ENCODE measurements at places on chromosomes 7 and 10.

- DNase-seq: no peak
Measured at GRCh38 chr7:159175792-159176191, 31.1 kb upstream of the VIPR2 start.

GRCh38 chr7:111137296-111138192, 46.6 kb downstream of the LRRN3 start:
- DNase-seq: peak; percentile 61

- no peak for DNase-seq
Measured at GRCh38 chr7:134276951-134277350, 39.8 kb downstream of the SLC35B4 start.

- no peak for DNase-seq
Measured at GRCh38 chr10:60466267-60467201, 76.9 kb upstream of the ANK3 start.

- no peak for DNase-seq
Measured at GRCh38 chr7:122762071-122762470, 59.3 kb upstream of the RNF148 start.

GRCh38 chr7:41696323-41696916, 6.5 kb downstream of the INHBA start:
- peak; percentile 43 for DNase-seq

DNA sequence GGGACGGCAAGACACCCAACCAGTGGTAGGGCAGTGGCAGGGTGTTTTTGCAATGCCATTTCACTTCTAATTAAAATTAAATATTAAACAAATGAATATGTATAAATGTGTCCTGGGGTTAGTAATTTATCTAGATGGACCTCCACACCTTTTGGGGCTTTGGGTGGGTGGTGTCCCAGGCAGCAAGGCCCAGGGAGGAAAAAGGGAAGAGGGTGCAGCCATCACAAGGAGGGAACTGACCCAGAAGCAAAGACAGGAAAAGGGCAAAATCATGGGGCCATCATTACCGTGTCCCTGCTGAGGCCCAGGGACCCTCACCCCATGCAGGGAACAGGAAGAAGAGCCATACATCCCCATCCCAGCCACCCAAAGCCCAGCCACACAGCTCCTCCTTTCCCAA, 204.6 kb downstream of the GRID1 start:
- DNase-seq: no peak

GRCh38 chr10:51487576-51487975, 211.8 kb downstream of the CSTF2T start:
- DNase-seq: no peak

- no peak for DNase-seq
Measured at GRCh38 chr7:30331338-30331737, 46.9 kb downstream of the ZNRF2 start.

DNA sequence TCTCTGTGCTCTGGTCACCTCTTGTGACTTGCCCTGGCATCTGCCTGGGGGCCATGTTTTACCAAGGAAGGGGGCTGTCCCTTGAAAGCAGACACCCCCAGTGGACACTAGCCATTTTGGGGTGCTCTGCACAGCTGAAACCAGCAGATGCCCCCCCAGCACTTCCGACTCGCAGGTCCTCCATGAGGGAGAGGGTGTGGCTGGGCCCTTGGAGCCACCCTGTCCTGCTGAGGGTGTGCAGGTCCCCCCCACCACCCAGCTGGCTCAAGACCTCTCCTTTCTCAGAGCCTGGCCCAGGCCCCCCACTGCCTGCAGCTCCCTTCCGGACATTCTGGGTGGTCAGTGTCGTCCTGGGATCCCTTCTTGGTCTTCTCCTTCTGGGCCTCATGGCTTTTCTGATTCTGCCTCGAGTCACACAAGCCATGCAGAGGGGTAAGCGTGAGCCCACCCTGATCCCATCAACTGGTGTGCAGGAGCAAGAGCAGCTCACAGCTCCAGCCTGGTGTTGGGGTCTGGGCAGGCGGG, 12.3 kb downstream of the SCART1 start:
- no peak for DNase-seq

GRCh38 chr10:107546284-107546683, 381.8 kb upstream of the SORCS1 start:
- DNase-seq: no peak

DNA sequence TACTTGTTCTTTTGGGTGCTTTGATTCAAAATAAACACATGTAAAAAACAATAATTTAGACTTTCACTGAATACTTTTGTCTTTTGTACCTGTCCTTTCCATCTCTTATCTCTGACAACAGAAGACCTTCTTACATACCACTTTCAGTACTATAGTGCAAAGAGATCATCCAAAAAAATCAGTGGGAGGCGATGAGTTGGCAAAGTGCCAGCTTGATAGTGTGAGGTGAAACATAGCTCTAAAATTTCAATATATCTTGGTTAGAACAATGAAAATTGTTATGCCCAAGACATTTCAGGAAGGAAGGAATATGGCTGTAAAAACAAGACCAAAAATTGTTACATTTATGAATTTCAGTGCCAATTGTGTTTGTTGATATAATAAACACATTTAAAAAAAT, 390.2 kb upstream of the COBL start:
- no peak for DNase-seq

GRCh38 chr7:2386964-2387669, 16.3 kb upstream of the CHST12 start:
- no peak for DNase-seq

GRCh38 chr7:85685901-85686300, 499.0 kb upstream of the SEMA3D start:
- DNase-seq: no peak

- DNase-seq: no peak
Measured at GRCh38 chr7:158110034-158110590, 477.5 kb downstream of the PTPRN2 start.

GRCh38 chr7:132239422-132239994, 336.8 kb downstream of the PLXNA4 start:
- no peak for DNase-seq

- DNase-seq: peak; percentile 68
Measured at GRCh38 chr10:50432211-50433009, 181.1 kb upstream of the ASAH2 start.

- DNase-seq: no peak
Measured at GRCh38 chr10:90822508-90822907, 35.3 kb downstream of the HTR7 start.

DNA sequence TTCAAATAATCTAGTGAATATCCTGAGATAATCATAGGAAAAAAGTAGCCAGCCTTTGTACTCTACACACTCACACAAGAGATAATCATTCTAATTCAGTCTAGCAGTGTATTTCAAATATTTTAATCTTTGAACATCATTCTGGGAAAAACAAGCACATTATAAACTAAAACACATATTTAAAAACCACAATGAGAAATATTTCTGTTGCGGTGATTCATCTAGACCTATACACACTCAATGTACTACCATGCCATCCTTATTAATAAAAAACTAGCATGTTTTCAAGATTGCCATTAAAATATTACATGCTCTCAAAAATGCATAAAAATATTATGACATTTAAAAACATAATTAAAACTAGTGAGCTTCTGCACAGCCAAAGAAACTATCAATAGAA, 11.8 kb downstream of the COG5 start:
- no peak for DNase-seq

GRCh38 chr7:16905300-16906044, 23.7 kb upstream of the AGR3 start:
- DNase-seq: no peak

DNA sequence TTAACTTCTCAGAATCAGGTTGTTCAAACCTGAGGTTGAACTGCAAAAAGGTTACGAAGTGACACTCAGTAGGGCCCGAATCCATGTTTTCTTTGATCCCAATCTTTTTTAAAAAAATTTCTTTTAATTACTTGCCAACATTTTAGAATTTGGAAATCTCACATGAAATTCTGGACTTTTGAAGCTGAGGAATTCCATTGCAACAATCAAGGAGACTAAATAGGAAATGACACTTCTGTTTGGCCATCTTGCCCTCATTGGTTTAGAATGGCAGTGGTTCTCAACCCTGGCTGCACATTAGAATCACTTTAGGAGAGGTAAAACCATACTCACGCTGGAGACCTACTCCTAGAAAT, 471 bp upstream of the TOMM7 start:
- DNase-seq: no peak

DNA sequence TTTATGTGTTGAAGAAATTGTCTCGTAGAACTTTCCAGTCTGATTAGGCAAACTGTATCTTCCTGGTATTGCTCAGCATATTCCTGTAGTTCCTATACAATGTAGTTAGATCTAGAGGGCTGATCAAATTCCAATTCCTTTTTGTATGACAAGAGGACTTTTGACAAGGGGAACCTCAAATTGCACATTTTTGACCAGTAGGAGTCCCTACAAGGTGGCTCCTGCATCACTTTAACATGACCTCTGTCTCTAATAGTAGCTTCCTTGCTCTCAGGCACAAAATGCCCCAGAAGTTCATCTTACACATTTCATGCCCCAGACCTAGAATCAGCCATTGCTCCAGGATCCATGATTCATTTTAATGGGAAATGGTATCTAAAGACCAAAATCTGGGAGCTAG, 18.7 kb downstream of the HERPUD2 start:
- DNase-seq: no peak

GRCh38 chr10:93383562-93383981, 98.6 kb downstream of the MYOF start:
- DNase-seq: no peak

DNA sequence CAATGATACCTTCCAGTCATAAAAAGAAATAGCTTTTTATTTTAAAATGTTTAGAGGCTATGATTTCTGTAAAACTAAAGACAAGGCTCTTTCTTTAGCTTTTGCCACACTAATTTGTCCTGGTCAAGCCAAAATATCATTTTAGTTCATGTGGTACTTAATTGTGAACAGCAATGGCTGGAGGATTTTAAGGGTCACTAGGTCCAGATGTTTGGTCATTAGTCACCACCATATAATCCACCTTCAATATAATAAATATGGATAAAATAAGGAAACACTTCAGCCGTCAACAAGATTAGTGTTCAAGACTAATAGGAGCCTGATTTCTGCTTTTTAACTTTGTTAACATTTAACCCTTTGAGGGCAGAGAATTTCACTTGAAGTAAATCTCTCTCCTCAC, 50.0 kb upstream of the HGF start:
- DNase-seq: no peak

- peak; percentile 51 for DNase-seq
Measured at GRCh38 chr7:37495574-37496184, 47.0 kb upstream of the ELMO1 start.

- no peak for DNase-seq
Measured at GRCh38 chr7:41130561-41131236, 572.2 kb downstream of the INHBA start.

DNA sequence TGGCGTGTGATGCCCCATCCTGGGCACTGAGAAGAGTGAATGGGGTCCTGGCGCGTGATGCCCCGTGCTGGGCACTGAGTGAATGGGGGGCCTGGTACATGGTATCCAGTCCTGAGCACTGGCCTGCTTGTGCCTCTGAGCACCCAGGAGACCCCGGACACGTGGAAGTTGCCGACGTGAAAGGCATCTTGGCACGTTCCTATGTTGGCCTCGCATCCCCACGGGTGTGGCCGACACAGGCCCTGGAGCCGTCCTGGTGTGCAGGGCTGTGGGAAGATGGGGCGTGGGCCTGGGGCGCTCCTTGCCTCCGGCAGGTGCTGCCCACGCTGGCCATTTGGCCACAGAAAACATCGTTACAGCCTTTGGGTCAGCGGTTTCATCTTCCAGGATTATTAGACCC, 35.5 kb downstream of the CFAP46 start:
- no peak for DNase-seq

- DNase-seq: no peak
Measured at GRCh38 chr10:27947540-27947939, 51.3 kb downstream of the ODAD2 start.

- no peak for DNase-seq
Measured at GRCh38 chr7:142528608-142529408, 220.5 kb upstream of the PRSS1 start.

DNA sequence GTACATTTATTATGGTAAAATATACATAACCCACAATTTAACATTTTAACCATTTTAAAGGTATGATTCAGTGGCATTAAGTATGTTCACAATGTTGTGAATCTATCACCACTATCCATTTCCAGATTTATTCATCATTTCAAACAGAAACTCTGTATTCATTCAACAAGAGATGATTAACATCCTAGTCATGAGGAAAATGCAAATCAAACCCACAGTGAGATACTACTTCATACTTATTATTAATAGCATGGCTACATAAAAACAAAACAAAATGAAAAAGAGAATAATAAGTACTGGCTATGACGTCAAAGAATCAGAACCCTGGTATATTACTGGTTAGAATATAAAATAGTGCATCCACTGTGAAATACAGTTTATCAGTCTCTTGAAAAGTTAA, 386.6 kb upstream of the POM121L12 start:
- no peak for DNase-seq

GRCh38 chr10:96125142-96125515, 5.0 kb upstream of the ZNF518A start:
- DNase-seq: no peak

DNA sequence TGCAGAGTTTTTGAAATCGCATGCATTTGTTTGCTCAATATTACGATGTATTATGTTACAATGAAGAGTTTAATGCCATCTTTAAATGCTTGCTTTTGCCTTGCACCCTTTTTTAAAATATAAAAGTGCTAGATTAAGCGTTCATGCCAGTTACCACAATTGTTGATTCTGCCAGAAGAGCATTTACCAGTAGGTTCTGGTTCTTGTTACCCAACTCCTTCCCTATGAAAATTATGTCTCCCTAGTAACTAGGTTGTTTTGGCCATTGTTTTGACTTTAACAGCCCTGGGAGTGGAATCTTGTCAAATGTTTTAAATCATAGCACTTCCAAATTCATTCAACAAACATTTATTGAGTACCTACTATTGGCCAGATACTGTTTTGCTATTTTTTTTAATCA, 32.8 kb upstream of the CDK14 start:
- DNase-seq: no peak

DNA sequence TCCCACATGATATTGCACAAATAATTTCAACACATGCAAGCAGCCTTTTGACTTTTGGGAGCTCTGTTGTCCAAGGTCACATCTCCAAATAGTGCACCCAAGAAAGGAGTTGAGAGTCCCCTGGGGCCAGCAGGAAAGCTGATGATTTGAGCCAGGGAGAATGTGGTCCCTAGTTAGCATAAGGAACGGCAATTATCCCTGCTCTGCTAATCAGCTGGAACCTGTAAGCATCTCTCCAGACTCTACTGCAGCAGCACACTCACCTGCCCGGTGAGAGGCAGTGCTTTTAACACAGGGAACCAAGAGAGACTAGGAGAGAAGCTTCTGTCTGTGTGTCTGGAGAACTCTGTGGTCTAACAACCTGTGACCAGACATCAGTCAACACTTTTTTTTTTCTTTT, 17.0 kb downstream of the TRPV5 start:
- DNase-seq: no peak

GRCh38 chr10:3010816-3011460, 56.4 kb upstream of the PFKP start:
- DNase-seq: no peak

DNA sequence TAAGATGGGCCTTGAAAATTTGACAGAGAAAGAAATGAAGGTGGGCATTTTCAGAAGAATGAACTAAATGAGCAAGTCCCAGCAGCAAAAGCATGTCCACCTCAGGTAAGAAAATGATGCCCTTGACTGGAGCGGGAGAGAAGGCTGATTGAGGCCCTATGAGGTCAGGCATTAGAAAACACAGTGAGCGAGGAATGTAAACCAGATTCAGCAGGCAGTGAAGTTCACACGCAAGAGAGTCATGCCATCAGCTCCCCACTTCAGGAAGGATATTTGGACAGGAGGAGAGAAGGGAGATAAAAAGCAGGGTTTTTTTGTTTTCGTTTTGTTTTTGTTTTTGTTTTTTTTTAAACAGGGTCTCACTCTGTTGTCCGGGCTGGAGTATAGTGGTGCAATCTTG, 166.4 kb downstream of the PPP1R17 start:
- no peak for DNase-seq

Measured in activated CD4-positive, alpha-beta T cell treated with anti-CD3 and anti-CD28 coated beads, Interleukin-2, Interleukin-6, amounts not matched to agents 100 ng/mL and 50 ng/mL, durations not matched to agents 16 hours and 8 hours (primary cell).